ENCODE measurements at places on chromosomes 2 and 18.

DNA sequence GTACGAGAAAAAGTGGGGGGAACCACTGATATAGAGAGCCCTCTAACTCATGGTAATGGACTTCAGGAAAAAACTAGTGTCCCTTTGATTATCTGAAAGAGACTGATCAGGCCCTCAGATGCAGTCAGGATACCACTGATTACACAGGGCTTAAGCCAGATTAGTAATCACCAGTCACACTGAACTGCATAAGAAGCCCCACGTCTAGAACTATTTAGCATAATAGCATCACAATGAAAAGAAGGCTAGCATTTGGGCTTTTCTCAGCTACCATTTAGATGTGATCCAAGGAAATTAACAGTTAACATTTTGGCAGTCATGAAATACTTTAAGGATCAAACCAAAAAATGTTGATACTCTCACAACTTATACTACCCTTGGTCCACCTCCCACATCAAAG lies 813.1 kb upstream of the POU3F3 start:
- DNase-seq: no peak

DNA sequence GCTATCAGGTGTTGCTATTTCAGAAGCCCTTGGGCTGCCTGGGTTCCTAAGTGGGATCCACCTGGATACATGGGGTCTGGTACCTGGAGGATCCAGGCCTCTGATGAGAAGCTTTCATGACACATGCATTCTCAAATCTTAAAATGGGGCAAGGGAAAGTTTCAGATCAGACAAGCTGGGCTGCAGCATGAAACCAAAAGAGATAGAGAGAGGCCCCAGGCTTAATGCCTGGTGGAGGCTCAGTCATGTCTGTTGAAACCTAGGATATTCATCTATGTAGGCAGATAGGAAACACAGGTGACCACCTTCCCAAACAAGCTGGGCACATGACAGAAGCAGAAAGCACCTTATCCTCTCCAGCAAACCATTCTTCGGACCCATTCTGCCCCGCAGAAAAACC lies 18.8 kb upstream of the PLB1 start:
- DNase-seq: no peak

DNA sequence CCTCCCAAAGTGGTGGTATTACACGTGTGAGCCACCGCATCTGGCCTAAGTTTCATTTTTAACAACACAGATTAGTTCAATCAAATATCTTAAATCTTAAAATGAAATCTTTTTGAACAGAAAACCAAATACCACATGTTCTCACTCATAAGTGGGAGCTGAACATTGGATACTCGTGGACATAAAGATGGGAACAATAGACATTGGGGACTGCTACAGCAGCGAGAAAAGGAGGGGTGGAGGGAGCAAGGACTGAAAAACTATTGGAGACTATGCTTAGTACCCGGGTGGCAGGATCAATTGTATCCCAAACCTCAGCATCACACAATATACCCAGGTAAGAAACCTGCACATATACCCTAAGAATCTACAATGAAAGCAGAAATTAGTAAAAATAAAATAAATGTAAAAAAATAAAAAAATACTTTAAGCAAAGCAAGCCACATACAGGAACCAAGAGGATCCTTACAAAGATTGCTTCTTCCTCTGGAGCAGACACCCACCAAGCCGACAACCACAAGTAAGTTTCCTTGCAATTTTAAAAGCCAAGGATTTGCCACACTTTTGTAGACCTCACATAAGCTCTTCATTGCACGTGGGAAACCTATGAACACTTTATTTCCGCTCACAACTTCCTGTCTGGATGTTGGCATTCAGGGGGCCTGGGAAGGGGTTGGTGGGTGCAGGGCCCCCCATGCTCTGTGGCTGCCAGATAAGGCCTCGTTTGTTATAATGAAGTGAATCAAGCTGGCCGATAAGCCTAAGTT lies 147.9 kb downstream of the MYCN start:
- DNase-seq: no peak

- no peak for DNase-seq
Observed at GRCh38 chr2:170455617-170456426, 259.3 kb upstream of the SP5 start.

GRCh38 chr2:38750891-38751595 lies at the start of gene SRSF7:
TSS of gene SRSF7 (minus strand) at chr2:38751361. CDS start at chr2:38751256, 105 bp downstream.
- peak; percentile 93 for DNase-seq

GRCh38 chr2:85772841-85773491 lies 19.2 kb downstream of the ATOH8 start:
- DNase-seq: no peak

GRCh38 chr2:15973481-15974401 lies 33.4 kb downstream of the MYCN start:
- DNase-seq: no peak

GRCh38 chr2:118634876-118635275 lies 212.6 kb downstream of the EN1 start:
- no peak for DNase-seq

DNA sequence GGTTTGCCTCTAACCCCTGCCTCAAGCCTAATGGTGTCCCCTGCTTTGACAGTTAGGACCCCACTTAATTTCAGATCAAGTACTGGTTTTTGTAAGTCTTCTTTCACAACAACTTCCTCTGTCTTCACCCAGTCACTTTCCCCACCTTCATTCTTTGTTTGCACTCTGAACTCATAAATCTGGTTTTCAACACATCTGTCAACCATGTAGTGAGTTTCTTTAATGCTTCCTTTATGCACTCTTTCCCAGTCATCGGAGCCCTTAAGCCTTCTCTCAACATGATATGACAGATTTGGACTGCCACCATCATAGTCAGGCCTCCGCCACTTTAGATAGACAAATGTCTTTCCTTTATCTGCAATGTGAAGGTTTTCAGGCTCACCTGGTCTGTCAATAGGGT lies 109.1 kb downstream of the PLEKHA3 start:
- no peak for DNase-seq

DNA sequence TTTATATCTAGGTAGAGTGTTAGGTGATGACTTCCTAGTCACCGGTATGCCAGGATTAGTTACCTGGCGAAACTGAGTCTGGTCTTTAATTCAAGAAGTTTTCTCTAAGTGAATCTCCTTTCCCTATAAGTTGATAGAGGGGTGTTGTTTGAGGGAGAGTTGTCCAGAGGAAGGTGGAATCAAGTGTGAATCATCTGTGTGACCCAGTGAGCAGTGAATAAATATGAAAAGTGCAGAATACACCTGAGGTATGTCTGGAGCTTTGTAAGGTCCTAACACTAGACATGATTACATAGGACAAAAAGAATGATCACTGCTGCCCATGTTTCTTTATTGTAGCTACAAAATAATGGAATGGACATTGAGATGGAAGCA lies 11.2 kb downstream of the POU3F3 start:
- DNase-seq: no peak

- DNase-seq: peak; percentile 73
Observed at GRCh38 chr2:127064642-127065250, 42.2 kb downstream of the BIN1 start.

DNA sequence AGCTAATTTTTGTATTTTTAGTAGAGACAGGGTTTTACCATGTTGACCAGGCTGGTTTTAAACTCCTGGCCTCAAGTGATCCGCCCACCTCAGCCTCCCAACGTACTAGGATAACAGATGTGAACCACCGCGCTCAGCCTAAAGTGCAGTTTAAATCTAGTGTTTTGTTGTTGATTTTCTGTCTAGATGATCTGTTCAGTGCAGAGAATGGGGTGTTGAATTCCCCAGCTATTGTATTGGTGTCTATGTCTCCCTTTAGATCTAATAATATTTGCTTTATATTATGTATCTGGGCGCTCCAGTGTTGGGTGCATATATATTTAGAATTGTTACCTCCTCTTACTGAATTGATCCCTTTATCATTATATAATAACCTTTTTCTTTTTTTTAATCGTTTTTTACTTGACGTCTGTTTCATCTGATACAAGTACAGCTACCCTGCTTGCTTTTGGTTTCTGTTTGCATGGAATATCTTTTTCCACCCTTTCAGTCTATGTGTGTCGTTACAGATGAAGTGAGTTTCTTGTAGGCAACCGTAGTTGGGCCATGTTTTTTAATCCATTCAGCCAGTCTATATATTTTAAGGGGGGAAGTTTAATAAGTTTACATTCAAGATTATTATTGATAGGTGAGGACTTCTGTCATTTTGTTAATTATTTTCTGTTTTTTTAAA lies 34.3 kb downstream of the GALM start:
- DNase-seq: no peak

GRCh38 chr2:234550511-234551107 lies 53.7 kb upstream of the ARL4C start:
- DNase-seq: peak; percentile 20

DNA sequence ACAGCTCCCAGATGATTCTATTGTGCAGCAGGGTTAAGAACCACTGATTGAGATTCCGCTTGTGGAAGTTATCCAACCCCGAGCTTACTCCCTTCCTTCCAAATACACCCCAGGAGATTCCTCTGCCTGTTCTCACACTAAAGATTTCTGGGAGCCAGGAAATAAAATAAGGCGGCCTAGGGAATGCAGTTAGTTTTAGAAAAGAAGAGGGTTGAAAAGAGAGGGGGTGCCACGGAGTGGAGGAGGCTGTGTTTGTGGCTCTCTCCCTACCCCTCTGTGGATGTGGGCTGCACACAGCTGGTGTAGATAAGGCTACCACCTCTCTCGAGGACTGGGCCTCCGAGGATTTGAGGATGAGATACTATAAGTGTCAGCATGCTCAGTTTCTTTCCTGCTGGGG lies 25.1 kb upstream of the SP3 start:
- DNase-seq: no peak

- DNase-seq: no peak
Observed at GRCh38 chr2:139067874-139068273, 287.7 kb upstream of the NXPH2 start.

DNA sequence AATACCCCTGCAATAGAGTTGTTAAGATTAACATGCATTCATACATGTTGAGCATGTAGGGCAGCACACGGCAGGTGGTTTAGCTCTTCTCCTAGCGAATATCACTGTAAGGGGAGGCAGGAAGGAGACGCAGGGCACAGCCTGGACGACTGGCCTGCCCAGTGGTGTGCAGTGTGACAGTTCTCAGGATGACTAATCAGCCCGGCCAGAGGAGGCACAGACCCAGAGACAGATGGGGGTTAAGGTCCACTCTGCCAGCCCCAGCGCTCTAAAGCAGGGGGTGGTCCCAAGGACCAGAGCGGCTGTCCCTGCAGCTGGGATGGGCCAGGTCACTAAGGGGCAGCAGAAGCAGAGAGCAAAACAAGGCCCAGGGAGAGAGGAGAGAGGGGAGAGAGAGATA lies 63.7 kb downstream of the RNF152 start:
- no peak for DNase-seq

- no peak for DNase-seq
Observed at GRCh38 chr2:34093790-34094189, 494.7 kb upstream of the FAM98A start.

DNA sequence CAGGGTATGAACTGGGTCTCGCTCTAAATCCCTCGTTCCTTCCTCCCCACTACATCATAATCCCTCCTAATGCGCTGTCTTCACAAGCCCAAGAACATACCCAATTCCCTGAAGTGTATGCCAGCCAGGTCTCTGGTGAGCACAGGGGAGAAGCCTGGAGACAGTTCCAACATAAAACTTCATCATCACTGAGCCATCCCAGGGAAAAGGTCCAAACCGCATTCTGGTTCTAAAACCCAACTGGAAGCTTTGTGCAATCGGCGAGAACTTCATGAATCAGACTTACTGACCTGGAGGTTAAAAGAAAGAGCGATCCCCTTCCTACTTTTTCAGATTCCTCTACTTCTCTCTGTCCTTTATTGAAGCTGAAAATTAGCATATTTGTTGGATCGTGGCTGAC lies 132.7 kb downstream of the ALPK2 start:
- DNase-seq: no peak

GRCh38 chr2:152415231-152415642 lies 80.3 kb downstream of the FMNL2 start:
- DNase-seq: no peak

GRCh38 chr2:216777637-216778273 lies 82.1 kb downstream of the TNP1 start:
- peak; percentile 1 for DNase-seq

- no peak for DNase-seq
Observed at GRCh38 chr2:207418419-207418818, 111.3 kb upstream of the CREB1 start.

Measured in activated CD4-positive, alpha-beta T cell treated with anti-CD3 and anti-CD28 coated beads for 24 hours (primary cell).